ENCODE measurements at places on chromosomes 13 and 19.

DNA sequence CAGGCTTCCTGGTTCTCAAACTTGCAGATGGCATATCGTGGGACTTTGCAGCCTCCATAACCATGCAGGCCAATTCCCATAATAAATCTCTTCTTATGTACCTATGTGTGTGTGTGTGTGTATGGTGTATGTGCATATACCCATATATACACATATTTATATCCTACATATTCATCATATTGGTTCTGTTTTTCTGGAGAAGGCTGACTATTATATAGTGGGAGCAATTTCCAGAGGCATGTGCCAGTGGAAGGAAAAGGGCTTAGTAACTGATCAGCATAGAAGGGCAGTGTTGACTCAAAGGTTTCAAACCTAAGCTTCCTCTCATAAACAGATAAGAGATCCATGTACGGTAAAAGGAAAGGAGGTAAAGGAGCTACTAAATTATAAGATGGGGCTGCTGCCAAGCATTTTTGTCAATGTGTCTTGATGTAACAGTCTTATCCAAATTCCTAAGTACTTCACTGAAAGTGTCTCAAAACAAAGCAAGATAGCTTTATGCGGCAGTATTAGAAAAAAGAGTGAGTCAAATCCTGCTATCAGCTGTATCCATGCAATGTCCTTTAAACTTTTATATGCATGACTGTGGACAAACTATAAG lies 432.1 kb downstream of the TBC1D4 start:
- no peak for DNase-seq

DNA sequence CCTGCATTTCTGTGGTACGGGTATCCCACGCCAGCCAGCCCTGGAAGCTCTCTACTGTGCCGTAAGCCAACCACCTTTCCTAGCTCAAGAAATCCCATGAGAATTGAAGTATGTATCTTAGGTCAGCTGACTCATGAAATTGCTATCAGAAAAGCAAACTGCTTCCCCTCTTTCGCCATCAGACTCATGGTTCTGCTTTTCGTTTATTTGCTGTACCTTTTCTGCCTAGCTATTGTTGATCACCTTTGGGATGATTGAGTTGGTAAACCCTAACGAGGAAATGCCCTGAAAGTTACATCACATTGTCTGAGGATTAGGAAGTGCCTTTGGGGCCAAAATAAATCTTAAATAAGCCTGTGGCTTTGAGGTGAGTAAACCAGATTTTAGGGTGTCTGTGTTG lies at the start of gene ADGRE3:
Gene ADGRE3, minus strand, starts transcription at position 81 of the 400 bp plus-strand sequence. Its CDS starts 74 bp downstream, at position 7.
- no peak for DNase-seq

DNA sequence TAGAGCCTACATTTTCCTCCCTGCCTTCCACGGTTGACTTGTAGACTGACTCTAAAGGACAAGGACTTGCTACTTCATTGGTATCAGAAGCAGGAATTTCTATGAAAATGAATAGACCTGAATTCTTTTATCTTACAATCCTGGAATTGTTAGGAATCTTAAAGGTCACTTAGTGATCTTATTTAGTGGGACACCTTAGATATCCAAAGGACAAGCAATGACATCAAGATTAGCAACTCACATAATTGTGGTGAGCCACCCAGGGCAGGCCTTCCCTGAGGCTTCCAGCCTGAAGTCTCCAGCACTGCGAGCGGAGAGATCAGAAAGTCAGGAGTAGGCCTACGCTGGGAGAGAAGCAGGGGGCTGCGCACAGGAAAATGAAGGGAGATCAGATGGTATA lies 37.8 kb downstream of the KLF5 start:
- no peak for DNase-seq

DNA sequence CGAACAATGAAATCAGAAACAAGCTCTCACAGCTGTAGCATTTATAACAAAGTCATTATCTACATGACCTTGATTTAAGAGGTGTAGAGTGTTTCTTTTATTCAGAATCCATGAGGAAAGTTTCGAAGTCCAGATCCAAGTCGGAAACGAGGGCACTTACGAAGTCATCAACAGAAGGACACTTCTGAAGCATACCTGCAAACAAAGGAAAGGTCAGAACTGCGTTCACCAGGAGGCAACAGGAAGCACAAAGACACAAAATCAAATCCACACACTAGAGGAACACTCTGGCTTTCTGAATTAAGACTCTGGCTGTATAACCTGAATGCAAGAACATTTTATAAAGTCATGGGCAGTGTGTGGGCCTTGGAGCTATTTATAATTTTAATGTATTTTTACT lies 158.9 kb downstream of the MIPEP start:
- DNase-seq, result no peak

- DNase-seq, result no peak
These were observed 253.6 kb upstream of the MAB21L1 start for GRCh38 chr13:35729926-35730627.

DNA sequence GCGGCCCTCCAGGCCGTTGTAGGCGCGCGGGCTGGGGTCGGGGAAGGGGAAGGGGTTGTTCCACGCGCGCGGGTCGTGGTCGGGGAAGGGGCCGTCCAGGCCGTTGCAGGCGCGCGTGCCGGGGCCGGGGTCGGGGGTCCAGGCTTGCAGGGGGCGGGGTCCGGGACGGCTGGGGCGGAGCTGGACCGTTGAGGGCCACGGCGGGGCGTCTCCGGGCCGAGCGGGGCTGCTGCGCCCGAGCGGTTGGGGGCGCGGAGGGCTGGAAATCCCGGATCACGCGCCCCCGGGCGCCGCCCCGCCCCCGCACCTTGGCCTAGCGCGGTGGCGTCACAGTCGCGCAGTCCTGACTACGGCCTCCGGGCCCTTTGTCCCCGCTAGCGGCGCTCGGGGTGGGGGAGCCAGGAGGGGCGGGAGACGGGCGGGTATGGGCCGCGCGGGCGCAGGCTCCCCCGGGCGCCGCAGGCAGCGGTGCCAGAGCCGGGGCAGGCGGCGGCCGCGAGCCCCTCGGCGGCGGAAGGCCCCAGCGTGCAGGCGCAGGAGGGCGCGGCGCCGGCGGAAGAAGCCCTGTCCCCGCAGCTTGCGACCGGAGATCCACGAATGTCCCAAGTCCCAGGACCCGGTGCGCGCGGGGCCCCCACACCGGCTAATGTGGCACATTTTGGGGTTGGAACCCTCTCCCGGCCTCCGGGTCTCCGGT lies 665 bp downstream of the GPX4 start:
- DNase-seq, result peak; percentile 42

GRCh38 chr13:50676602-50677001 lies 166.9 kb downstream of the DLEU7 start:
- DNase-seq, result no peak

DNA sequence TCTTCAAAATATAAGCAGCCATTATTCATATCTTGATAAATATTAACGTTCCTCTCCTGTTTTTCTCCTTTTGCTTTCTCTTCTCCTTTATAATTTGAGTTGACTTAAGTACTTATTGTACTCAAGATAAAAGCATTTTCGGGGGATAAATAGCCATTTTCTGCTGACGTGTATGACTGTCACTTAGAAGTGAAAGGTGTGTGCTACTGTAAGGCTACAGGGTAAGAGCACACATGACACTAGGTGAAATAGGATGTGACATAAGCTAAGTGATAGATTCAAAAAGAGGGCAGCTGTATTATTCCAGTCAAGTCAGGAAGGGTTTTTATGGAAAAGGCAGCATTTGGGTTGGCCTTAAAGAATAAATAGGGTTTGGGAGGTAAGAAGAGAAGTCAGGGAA lies 128.5 kb downstream of the GPC6 start:
- DNase-seq, result no peak

DNA sequence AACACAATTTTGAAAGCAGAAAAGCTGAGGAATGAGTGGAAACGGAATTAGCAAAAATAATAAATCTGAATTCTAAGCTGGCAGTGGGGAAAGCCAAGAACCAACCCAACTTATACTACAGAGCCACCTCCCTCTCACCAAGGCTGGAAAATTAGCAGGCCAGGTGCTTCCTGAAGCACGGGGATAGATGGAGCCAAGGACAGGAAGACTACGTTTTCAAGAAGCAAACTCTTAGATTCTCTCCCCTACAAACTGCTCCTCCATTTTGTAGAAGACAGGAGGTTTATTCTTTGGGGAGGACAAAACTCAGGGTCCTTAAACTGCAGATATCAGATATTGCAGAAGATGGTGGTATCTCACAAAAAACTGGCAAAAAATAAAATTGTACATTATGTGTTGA lies 8.8 kb downstream of the CCDC70 start:
- no peak for DNase-seq

- no peak for DNase-seq
These were observed 19.3 kb upstream of the C13orf42 start for GRCh38 chr13:51130348-51130747.

GRCh38 chr13:63614874-63615612 lies 2199.4 kb upstream of the PCDH20 start:
- DNase-seq, result no peak

GRCh38 chr19:13794398-13794756 lies 866 bp upstream of the ZSWIM4 start:
- no peak for DNase-seq

DNA sequence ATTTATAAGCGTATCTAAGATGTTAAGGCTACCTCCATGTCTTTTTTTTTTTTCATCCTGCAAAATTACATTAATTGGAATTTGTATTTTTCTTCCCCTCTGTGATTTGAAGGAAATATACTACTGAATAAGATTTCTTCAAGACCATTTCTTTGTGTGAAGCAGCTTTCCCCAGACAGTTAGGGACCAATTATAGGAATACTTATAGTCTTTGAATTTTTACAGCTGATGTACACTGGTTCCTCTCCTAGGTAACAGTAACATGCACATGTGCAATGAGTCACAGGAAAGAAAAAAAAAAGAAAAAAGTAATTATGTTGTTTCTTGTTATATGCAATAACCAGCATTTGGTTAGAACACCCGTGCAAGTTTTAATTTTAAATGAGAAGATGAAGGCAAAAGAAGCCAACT lies 82.0 kb downstream of the PCDH9 start:
- no peak for DNase-seq

GRCh38 chr13:33394294-33394932 lies 108.9 kb upstream of the STARD13 start:
- DNase-seq, result no peak

GRCh38 chr13:49938314-49938713 lies 2.2 kb upstream of the SPRYD7 start:
- no peak for DNase-seq

- DNase-seq, result no peak
These were observed 111.4 kb downstream of the CCNA1 start for GRCh38 chr13:36543671-36544070.

DNA sequence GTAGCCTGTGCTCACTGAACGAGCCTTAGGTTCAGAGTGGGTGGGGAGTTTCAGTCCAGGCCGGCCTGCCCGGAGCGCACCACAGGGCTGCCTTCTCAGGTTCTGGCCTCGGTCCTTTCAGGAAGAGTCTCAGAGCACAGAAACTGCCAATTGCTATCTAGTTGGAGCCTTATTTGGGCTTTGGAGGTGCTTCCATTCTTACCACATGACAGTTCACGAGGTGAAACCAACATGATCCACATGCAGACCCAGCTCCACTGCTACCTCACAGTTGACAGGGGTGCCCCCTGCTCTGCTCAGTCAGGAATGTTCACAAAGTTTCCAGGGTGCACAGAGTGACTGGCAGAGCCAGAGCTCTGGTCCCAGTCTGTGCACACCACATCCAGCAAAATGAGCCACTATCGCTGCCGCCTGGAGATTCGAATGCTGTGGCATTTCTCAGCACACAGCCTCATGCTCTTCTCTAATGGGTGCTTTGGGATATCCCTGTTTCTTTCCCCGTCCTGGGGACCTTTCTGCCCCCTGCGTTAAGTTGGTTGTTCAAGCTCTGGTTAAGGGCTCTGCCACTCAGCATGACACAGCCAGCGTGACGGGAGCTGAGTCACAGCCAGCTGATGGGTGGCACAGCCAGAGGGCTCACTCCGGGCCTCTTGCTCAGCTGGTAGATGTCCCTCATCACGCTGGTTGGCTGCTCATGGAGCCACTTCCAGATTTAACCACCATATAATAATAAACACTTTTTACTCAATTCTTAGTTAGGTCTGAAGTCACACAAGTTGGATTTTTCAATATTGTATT lies 7.5 kb upstream of the SACS start:
- DNase-seq, result no peak

DNA sequence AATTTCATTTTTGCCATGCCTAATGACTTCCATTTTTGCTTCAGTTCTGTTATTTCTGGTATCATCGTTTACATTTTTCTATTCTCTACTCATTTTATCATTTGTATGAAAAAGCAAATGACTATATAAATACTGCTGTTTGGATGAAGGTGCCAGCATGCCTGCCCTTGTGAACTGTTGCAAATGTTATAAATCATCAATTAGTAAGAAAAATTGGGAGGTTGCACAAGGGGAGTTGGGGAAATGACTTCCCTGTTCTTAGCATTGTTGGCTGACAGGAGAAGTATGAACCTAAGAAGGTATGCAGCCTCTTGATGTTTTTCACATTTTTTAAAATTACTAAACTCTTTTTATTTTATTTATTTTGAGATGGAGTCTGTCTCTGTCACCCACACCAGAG lies 15.1 kb downstream of the SAFB start:
- no peak for DNase-seq

DNA sequence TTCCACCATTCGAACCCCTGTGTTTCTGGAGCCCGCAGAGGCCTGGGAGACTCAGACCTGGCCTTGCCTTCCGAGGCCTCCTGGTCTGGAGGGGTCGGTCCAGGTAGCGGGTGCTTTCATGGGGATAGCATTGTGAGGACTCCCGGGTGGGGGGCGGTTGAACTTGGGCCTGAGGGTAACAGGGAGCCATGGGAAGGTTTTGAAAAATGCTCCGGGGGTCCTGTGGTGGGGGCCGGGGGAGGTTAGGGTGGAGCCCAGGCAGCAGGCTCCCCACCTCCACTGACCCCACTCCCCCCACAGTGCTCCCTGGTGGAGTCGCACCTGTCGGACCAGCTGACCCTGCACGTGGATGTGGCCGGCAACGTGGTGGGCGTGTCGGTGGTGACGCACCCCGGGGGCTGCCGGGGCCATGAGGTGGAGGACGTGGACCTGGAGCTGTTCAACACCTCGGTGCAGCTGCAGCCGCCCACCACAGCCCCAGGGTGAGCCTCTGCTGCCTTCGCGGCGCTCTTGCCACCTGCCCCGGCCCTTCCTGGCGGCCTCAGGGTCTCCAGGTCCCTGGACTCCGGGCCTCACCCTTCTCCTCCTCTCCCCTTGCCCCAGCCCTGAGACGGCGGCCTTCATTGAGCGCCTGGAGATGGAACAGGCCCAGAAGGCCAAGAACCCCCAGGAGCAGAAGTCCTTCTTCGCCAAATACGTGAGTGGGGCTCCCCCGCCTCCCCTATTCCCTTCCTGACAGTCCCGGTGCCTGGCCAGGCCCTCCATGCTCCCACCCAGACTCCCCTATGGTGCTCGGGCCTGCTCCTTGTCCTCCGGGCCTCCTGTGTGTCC lies 3.8 kb upstream of the GARIN5A start:
- DNase-seq, result no peak

- no peak for DNase-seq
These were observed 126.6 kb downstream of the USP12 start for GRCh38 chr13:27044837-27045570.

GRCh38 chr13:92158346-92158745 lies 759.9 kb downstream of the GPC5 start:
- DNase-seq, result no peak

DNA sequence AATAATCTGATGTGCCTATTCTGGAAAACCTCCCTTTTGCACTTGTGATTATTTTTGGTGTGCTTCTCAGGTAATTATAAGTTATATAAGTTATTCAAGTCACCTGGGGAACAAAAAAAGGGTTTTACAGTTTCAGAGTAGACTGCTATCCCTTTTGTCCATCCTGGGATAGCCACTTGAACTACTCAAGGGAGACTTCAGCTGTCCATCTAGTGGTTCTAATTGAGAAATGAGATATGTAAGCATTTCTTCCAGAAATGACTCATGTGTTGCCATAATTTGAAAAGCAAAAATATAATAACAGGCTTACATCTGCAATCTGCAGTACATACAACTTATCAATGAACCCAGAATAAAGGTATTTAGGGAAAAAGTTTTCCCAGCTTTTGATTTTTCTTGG lies 20.4 kb downstream of the UBL3 start:
- no peak for DNase-seq
